ENCODE measurements at places on chromosomes 7 and 10. TPM values are rescaled to one million over a fixed set of nuclear protein-coding genes. Genes with fewer than 3 reads are reported as not detected.

GRCh38 chr7:29622335-29623265 lies 59.0 kb downstream of the PRR15 start:
- peak; percentile 23 for DNase-seq

DNA sequence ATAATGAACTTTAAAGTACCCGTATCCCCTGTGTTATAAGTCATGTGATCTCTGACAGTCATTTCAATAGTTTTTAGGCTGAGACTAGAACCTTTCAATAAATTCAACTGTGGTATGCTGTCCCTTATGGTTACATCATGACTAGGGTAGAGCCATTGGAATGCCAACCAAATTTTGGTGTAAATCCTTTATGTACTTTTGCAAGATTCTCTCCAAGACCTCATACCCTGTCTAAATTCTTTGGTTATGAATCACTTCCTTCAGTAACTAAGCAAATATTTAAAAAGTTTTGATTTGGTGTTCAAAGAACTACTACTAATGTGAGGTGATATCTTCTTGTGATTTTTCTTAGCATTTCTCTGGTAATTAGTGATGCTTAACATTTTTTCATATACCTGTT lies 20.8 kb upstream of the OR6B1 start:
- no peak for DNase-seq

Gene FAM25G
- not detected for total RNA-seq

Gene CTNNA3
- total RNA-seq, result 25.9 TPM

DNA sequence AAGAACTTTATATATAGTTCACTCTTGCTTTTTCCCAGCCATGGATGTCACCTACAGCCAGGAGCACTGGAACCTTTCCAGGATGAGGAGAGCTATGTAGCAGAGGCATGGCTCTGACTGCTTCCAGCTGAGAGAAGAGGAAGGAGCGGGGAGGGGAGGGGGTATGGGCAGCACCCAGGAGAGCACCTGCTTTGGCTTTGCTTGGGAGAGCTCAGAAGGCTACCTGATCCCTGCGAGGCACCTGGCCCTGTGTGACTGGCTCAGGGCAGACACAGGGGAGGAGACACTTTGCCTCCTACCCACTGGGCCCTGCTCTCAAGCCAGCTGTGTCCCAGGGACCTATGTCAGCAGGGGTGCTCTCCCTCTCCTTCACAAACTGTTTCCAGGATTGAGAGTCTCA lies 67.1 kb downstream of the HK1 start:
- no peak for DNase-seq

- no peak for DNase-seq
These were observed 154.3 kb downstream of the ZNF365 start for GRCh38 chr10:62528441-62528840.

Gene C10orf67
- total RNA-seq, result not detected

DNA sequence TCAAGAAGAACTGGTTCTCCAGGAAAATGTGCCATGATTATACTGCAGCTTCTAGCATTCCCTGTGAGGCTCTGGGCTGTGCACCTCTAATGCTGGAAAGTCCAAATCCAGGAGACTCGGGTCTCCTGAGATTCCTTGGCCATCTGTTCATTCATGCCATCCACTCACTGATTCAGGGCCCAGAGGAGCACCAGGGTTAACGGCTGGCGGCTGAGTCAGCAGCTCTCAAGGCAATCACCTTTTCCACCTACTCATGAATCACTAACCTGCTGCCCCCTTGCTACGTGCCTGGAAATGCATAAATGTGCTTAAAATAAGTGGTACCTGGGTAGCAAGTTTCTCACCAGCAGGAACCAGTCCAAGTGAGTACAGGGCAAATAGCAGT lies 132.7 kb downstream of the KCNMA1 start:
- peak; percentile 71 for DNase-seq

Gene CYP2E1
- 0.43 TPM for total RNA-seq

Gene KCNMA1
- 42.6 TPM for total RNA-seq

Gene LIPF
- 1.1 TPM for total RNA-seq

GRCh38 chr7:122463631-122464030 lies 159.1 kb upstream of the FEZF1 start:
- DNase-seq, result no peak

Gene SLC26A5
- 0.08 TPM for total RNA-seq

Gene HOXA13
- 13.0 TPM for total RNA-seq

DNA sequence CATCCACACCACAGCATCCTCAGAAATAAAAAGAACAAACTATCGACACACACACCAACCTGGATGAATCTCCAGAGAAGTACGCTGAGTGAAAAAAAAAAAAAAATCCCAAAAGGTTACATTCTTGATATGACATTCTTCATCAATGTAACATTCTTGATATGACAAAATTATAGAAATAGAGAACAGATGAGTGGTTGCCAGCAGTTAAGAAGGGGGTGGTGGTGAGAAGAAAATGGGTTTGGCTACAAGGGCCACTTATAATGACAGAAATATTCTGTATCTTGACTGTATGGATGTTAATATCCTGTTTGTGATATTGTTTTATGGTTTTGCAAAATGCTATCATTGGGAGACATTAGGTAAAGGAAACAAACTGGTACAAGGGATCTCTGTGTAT lies 36.9 kb downstream of the VSTM4 start:
- no peak for DNase-seq

DNA sequence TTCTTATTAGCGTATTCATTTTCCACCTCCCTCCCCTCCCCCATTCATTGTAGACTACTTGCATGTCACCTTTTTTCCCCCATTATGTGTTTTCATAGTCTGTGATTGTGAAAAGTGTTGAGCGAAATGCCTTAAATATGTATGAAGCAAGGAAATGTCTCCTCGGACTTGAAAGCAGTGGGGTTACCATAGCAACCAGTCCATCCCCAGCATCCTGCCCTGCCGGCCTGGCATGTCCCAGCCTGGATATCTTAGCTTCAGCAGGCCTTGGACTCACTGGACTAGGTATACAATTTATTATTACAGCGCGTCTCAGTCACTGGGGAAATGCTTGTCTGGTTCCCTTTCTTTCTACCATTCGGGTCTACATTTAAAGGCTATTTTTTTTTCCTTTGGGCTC lies 283.6 kb downstream of the BICC1 start:
- DNase-seq, result no peak

GRCh38 chr10:130968964-130969363 lies 342.6 kb downstream of the TCERG1L start:
- no peak for DNase-seq

DNA sequence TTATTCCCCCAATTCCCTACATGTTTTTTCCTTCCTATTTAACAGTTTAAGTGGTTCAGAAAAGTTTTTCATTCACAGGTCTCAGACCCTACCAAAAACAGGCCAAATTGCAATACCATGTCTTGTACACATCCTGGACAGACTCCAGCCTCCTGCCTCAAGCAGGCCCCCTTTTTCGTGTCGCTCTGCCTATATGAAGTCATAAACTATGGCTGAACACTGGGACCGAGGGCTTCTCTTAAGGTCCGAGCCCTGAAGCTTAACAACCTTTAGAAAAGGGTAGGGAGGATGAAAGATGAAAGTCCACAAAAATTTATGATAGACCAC lies 1.4 kb downstream of the FBXW4 start:
- peak; percentile 59 for DNase-seq

DNA sequence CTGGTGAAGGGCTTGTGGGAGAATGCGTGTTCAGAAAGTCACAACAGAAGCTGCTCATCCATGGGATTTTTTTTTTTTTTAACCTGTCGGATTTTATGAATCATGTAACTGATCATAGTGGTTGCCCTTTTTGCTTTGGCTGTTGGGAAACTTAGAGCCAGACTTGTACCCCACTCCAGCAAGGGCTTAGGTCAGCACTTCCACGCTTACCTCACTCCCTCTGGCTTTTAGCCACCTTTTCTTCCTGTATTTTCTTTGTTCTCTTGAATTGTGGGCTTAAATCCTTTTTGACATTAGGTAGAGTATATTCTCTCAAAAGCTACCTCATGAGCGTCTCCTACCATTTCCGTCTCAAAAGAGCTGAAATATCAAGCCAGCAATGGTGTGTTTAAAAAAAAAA lies 113.6 kb upstream of the BTBD16 start:
- no peak for DNase-seq

Gene ZNF853
- 9.0 TPM for total RNA-seq

GRCh38 chr7:122518488-122518887 lies 180.4 kb downstream of the RNF133 start:
- DNase-seq, result no peak

DNA sequence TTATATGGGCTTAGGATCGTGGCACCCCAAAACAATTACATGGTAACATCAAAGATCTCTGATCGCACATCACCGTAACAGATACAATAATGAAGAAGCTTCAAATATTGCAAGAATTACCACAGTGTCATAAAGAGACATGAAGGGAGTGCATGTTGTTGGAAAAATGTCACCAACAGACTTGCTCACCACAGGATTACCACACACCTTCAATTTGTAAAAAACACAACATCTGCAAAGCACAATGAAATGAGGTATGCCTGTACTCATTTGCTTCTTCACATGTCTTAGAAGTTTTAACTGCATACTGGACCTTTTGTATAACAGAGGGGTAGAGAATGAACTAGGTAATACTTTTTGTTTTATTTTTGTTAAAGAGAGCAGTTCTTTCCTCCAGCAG lies 96.6 kb downstream of the TPST1 start:
- no peak for DNase-seq

GRCh38 chr7:101859411-101860106 lies 42.1 kb downstream of the CUX1 start:
- no peak for DNase-seq

GRCh38 chr10:36880898-36881297 lies 244.5 kb upstream of the ANKRD30A start:
- DNase-seq, result peak; percentile 13

DNA sequence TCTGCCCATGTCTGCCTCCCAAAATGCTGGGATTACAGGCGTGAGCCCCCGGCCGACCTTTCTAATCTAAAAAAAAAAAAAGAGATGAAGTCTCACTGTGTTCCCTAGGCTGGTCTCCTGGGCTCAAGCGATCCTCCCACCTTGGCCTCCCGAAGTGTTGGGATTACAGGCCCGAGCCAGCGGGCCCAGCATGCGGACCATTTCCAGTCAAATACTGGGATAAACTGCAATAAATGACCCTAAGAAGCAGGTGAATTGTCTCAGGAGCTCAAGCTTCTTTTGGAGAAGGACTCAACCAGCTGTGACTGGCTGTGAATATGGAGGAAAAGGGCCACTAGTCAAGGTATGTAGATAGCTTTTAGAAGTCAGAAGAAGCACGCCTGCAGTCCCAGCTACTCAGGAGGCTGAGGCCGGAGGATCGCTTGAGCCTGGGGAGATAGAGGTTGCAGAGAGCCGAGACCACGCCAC lies 550 bp upstream of the CREM start:
- no peak for DNase-seq

DNA sequence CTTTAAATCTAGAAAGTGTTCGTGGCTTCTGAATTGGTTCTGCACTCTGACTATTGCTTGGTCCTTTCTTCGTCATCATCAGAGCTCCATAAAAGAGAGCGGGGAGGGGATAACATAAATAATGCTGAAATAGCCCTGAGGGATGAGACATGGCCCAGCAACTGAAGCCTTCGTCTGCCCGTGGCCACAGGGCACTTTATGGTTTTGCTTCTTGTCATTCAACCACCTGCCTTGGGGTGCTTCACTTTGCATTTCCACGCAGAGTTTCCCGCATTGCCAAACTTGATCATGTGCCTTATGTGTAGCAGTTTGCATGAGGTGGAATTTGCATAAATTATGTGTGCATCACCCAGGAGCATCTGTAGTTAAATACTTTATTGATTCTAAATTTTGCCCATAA lies 15.9 kb downstream of the GSTO2 start:
- DNase-seq, result no peak

GRCh38 chr10:43046288-43046991 lies 30.4 kb upstream of the RET start:
- no peak for DNase-seq

DNA sequence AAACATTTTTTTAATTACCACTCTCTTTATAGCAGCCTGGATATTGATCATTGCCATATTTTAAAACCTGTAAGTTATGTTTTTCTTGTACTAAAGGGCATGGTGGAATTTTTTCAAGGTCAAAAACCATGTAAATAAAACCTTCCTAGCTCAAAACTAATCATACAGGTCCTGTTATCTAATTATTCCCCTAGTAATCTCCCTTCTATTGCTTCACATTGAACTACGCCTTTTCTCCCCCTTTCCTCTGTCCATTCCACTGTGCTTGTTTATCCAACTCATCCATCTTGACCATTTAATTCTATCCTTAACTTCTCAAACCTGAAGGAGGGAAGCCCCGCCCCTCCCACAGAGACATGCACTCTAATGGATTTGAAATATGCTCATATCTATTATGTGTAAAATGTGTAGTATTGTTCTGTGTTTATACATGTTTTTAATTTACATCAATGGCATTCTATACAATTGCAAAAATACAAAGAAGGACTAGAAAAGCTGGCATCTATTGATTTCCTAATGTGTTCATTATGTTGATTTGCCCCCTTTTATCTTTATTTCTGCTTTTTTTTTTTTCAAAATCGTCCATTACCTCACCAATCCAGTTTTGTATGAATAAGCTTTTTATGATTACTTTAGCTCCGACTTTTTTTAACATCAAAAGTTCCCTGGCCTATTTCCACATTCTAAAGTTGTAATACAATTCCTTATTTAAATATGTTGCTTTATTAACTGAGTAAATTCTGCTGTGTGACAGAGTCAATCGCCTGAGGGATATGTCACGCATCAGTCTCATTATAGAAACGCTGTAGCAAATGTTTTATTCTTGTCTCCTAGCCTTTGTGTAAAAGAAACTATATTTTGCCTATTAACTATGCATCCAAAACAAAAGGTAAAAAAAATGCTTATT lies 61.0 kb downstream of the MET start:
- DNase-seq, result no peak

GRCh38 chr7:29319719-29320521 lies 125.3 kb downstream of the CHN2 start:
- DNase-seq, result no peak

- DNase-seq, result no peak
These were observed 9.4 kb upstream of the GET4 start for GRCh38 chr7:867001-867405.

- DNase-seq, result no peak
These were observed 21.0 kb upstream of the LMTK2 start for GRCh38 chr7:98085674-98086073.

Gene PPP1R3C
- 65.7 TPM for total RNA-seq

- no peak for DNase-seq
These were observed 139.1 kb downstream of the XPNPEP1 start for GRCh38 chr10:109784236-109784635.

Gene AASS
- total RNA-seq, result 41.9 TPM

Gene ZNF804B
- total RNA-seq, result not detected

DNA sequence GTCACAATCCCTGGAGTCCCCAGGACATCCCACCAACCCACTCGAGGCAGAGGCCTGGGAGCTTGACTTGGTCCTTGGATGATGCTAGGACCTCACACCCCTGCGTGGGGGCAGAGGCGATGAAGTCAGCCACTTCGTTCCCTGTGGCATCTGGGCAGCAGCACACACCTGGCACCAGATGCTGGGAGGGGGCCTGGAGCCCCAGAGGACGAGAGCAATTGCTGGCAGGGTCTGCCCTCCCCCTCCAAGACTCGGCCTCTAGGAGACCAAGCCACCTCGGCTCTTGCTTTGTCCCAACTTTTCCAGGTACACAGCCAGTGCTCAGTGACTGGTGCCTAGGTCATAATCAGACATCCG lies 39.1 kb downstream of the DPYSL4 start:
- no peak for DNase-seq

Gene SSMEM1
- total RNA-seq, result not detected
